ENCODE measurements at places on chromosomes 16 and 17.

DNA sequence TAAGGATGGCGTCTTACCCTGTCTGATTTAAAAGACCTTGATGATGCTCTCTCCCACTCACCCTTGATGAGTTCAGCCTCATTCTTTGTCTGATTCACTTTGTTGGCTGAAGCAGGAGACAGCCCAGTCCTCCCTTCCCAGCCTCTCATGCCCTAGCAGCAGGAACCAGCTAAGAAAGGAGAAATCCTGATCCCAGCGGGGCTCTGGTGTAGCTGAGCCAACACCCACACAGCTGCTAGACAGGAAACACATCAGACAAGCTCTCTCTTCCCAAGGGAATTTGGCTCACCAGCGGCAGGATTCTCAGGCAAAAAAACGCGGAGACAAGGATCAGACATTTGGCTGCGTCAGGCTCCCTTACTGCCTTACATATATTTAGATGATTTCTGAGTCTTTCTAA is 211.5 kb downstream of the CDH11 start:
- DNase-seq = peak; percentile 96

DNA sequence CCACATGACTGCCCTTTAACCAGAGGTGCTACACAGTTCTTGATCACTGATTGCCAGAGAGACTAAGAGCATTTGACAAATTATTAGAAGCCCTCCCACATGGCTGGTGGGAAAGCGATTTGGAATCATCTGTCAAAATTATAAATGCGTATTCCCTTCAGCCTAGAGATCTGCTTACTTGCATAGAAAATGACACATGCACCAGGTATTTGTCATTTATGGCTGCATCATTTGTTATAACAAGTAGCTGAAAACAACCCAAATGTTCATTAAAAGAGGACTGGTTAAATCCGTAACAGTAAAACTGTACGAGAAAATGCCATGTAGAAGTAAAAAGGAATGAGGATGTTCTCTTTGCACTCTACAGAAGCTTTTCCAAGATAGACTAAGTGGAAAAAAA is 21.4 kb downstream of the BCO1 start:
- peak; percentile 23 for DNase-seq

DNA sequence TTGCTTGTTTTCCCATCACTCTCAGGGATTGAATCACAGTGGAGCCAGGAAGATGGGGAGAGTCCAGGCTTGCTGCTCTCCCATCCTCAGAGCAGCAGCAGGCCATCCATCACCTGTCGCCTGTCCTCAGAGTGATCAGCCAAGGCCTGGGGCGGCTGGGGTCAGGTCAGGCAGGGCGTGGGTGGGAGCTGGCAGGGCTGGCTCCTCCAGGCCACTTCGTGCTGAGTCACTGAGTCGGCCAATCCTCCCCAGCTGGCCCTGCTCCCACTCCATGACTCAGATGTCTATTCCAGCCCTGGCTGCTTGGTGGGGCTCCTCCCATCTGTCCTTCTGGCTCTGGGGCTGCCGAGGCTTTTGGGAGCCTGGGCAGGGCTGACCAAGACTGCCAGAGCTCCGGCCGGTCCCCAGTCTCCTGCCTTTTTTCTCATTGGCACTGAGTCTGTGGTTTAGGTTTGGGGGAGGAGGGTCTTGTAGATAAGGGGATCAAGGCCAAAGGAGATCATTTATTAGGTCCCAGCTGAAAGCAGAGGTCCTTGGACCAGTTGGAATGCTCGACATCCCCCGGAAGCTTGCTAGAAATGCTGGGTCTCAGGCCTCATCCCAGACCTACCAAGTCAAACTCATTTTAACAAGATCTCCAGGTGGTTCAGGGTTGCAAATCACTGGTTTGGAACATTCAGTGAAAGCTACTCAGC is 72.7 kb downstream of the ABCC1 start:
- DNase-seq = peak; percentile 96

GRCh38 chr16:89357055-89357816 is 133.1 kb downstream of the ANKRD11 start:
- DNase-seq = no peak

GRCh38 chr16:12588510-12588909 is 215.2 kb downstream of the CPPED1 start:
- DNase-seq = no peak

- DNase-seq = no peak
Observed at GRCh38 chr17:38877130-38877851, 7.4 kb downstream of the LASP1 start.

- DNase-seq = peak; percentile 86
Observed at GRCh38 chr17:1557355-1558095, 5.1 kb downstream of the PITPNA start.

GRCh38 chr17:43030137-43030767 is 5.2 kb downstream of the RND2 start:
- DNase-seq = no peak

- DNase-seq = no peak
Observed at GRCh38 chr17:55829995-55830612, 79.3 kb downstream of the PCTP start.

DNA sequence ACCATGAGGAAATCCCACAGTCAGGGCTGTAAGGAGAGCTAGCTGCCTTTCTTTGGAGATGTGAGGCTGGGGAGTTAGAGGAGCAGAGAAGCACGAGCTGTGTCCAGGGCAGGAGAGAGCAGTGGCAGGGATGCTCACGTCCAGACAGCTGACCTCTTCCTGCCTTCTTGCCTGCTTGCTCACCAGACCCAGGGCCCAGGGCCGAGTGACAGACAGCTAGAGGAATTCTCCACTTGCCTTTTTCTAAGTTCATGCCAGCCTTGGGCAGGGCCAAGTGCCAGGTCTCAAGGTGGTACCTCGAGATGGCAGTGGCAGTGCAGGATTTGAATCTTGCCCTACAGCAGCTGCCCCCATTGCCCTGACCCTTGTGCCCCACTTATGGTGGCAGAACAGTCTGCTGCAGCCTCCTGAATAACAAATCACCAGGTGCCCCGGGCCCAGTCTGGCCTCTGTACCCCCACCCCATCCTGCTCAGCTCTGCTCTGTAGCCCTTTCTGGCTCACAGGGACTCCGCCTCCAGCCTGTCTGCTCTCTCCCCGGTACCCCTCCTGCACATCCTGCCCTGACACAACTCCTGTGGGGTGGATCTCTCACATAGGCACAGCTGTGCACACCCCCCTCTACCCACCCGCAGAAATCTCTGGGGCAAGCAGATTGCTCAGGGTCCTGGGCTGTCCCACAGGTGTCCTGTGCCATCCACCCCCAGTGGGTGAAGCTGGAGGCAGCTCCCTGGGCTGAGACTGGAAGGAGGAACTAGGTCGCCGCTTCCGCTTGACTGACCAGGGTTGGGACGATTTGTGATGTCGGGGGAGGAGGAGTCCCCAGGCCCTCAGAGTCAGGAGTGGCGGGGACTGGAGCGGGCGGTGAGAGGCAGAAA is 25.9 kb downstream of the GRIN2C start:
- DNase-seq = no peak

DNA sequence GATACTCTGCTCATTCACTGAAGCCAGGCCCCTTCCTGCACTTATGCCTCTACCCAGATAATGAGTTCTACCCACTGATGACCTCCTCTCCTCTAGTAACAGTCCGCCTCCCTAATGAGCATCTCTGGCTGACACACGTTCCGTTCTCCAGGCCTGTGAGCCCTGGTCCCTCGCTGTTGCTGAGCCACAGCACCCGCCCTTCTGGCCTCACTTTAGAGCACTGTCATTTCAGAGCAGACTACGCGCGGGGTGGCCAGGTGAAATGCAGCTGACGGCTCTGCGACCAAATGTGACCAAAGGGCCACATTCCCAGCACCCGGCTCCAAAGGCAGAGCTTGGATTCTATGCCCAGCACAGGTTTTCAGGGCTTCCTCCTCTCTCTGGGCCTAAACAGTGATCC is 13.8 kb downstream of the PSMD3 start:
- no peak for DNase-seq

- DNase-seq = no peak
Observed at GRCh38 chr17:70107904-70108565, 33.0 kb downstream of the KCNJ16 start.

- DNase-seq = no peak
Observed at GRCh38 chr16:72590151-72590937, 418.4 kb upstream of the PMFBP1 start.

- no peak for DNase-seq
Observed at GRCh38 chr17:73297934-73298861, 13.6 kb downstream of the CDC42EP4 start.

DNA sequence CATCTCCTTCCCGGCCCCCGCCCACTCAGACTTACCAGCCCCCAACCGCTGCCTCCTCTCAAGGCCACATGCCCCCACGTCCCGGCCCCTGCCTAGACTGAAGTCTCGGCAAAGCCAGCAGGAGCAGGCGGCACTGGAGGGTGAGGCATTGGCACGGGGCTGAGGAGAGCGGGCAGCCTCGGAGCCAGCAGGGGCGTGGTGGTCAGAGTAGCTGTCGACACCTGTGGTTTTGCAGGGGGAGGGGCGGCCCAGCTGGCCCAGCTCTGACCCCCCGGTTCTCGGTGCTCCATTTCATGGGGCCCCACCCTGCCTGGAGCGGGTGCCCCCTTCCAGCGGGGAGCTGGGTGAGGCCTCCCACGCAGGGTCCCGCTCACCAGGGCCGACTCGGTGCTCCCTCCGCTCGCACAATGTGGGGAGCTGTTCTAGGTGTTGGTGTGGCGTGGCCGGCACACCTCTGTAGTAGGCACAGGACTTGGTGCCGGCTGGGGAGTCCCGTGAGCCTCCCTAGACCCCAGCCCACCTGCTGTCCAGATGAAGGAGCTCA is 4.7 kb downstream of the CDH15 start:
- DNase-seq = no peak

- no peak for DNase-seq
Observed at GRCh38 chr17:72053449-72053848, 67.4 kb upstream of the SOX9 start.

- peak; percentile 96 for DNase-seq
Observed at GRCh38 chr17:7573324-7574080, 5.9 kb upstream of the CD68 start.

DNA sequence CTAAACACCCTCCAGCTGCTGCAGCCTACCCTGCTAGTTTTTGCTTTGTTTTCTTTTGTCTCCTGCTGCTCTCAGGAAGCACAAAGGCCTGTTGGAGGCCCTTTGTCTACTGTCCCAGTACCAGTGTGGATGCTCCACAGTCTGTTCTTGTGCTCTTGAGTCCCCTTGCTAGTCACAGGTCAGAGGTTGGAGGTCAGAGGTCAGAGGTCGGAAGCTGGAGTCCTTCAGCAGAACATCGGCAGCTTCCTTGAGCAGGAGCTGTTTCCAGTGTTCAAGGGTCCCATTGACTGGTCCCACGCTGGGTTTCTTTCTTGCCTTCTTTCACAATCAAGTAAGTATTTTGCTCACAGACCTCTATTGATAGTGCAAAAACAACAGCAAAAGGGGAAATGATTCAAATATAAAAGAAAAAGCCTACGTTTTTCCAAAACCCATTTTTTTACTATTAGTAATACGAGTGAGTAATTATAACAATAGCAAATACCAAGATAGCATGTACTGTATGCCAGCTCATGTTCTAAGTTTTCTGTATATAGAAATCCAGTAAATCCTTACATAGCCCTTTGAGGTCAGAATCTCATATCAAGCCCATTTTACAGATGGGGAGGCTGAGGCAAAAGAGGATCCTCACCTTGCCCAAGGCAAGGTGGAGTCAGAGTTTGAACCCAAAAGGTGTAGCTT is 10.9 kb upstream of the IL34 start:
- DNase-seq = peak; percentile 42

DNA sequence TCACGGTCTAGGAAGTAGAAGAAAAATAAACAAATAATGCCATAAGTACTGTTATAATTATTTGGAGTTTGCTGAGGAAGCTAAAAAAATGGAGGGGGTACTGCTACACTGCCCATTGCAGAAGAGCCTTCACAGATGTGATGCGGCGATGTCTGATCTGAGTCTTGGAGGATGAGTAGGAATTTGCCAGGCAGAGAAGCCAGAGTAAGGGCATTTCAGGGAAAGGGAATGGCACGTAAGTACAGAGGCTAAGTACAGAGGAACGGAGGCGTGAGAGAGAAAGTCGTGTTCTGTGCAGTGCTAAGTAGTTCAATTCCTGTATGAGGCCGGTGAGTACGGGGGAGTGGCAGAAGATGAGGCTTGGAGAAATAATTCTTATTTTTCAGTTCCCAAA is 741 bp upstream of the GRB2 start:
- peak; percentile 22 for DNase-seq

GRCh38 chr17:48175692-48176470 is 68.3 kb downstream of the SNX11 start:
- no peak for DNase-seq

GRCh38 chr16:47694543-47694942 is 233.4 kb downstream of the PHKB start:
- no peak for DNase-seq

GRCh38 chr17:48207776-48208544 is 100.4 kb downstream of the SNX11 start:
- no peak for DNase-seq

- DNase-seq = no peak
Observed at GRCh38 chr16:81553814-81554675, 109.4 kb downstream of the CMIP start.

- no peak for DNase-seq
Observed at GRCh38 chr17:21183468-21183867, 30.5 kb downstream of the TMEM11 start.

GRCh38 chr17:48915459-48916282 is 7.5 kb downstream of the UBE2Z start:
- DNase-seq = peak; percentile 90
